Omental fat pad (tissue), 4 donors: ENCODE measurements at places on chromosomes 5 and 9.

DNA sequence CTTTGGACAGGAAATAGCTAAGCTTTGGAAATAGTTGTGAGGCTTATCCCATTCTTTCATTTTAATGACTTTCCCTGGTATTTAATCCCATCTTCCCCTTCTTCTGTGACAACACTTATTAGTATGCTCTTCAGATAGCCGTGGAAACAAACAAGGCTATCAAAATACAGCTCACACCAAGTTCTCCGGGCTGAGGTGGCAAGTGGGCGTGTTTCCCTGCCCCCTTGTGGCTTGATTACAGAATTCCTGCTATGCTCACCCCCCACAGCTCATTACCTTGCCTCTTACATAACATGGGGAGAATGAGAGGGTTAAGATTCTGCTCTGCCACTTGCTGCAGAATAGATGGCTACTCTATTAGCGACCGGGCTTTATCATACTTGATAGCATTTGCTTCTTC, 437.1 kb upstream of the TLE4 start:
- no peak for DNase-seq

DNA sequence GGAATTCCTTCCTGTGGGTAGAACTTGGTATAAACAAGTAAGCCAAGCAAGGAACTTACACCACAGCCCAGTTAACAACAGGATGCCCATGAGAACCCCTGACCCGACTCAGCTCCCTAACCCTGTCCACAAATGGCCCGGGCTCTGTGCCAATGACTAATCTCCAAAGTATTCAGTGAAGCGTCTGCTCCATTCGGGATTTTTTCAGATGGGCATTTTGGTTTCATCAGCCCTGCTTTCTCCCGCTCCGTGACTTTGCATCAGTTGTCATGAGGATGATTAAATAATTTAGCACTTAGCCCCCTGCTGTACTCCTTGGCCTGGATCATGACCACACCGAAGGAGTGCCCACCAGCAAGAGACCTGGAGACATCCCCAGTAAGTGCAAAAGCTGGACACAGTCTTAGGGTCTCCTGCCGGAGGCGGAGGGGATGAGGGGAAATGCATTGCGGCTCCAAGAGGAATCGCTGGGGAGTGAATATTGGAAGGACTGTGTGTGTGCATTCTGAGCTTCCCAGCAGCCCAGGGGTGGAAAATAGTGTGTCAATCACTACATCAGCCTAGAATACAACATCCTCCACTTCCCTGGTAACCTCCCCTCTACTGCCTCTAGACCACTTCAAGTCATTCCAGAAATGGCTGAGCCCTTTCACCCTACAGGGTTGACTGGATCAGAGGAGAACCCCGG, 41.4 kb upstream of the DNAH5 start:
- DNase-seq = no peak

DNA sequence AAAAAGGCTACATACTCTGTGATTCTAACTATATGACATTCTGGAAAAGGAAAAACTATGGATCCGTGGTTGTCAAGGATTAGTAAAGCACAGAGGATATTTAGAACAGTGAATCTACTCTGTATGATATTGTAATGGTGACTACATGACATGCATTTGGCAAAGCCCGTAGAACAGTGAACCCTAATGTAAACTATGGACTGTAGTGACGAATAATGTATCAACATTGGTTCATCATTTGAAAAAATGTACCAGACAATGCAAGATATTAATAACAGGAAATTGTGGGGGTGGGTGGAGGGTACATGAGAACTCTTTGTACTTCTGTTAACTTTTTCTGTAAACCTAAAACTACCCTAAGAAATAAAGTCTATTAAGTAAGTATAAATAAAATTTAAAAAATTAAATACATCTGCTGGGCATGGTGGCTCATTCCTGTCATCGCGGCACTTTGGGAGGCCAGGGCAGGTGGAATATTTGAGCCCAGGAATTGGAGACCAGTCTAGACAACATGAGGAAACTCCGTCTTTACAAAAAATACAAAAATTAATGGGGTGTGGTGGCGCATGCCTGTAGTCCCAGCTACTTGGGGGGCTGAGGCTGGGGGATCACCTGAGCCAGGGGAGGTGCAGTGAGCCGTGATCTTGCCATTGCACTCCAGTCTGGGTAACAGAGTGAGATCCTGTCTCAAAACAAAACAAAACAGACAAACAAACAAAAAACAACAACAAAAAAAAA, 101.7 kb upstream of the TBC1D2 start:
- DNase-seq = no peak

DNA sequence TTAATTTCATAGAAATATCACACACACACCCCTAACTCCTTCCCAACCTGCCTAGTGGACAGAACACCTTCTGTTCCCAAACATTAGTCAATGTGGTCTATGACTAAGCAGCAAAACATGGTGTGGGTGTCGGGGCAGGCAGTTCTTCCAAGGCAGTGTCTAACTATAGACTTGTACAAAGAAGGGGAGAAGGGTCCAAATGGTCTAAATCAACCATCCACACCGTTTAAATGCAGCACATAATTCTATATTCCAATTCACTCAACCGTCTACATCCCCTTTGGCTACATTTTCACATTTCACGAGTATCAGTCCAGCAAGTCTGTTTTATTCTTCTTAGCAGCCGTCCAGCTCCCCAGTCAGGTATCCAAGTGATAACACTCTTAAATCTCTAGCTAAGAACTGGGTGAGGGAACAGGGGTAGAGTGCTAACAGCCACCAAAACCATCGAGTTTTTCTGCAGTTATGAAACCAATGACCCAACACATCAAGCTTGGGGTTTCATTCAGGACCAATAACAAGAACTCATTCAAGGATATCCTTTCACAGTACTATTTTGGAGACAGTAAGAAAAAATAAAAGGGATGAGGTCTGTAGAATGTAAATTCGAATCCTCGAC, 3.3 kb downstream of the ZNF608 start:
- DNase-seq = no peak

DNA sequence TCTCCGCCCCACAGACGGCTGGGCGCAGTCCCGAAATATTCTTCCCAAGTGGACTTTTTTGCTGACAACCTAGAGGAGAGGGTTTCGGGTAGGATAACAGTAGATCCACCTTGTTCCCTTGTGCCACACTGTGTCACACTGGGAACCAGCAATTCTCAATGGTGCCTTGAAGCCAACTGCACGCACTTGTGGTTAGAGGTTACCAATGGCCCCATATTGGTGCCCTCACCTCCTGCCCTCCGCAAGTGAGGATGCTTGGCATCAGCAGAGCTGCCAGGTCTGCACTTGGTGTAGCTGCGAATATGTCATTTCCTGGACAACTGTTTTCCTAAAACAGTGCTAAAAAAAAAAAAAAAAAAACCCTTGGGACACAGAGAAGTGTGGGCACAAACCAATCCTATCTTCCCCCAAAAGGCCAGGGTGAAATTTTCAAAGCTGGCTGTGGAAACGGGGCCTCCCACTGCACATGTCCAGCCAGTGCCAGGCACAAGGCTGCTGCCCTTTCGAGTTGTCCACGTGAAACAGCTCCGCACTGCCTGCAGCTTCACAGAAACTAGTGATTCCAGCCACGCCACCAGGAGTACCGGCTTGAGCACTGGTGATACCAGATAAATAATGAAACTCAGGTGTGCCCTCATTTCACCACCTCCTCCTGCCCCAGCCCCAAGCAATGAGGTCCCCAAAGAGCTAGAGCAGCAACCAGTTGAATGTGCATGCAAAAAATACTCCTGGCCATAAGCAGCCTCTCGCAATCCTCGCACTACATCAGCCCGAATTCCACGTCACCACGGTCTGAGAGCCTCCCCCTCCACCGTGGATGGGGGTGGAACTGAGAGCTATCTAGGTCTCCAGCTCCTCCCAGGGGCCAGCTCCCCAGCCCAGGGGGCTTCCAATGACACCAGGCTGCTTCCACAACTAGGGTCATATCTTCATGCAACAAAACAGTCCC, 51.2 kb downstream of the USP20 start:
- DNase-seq = no peak

DNA sequence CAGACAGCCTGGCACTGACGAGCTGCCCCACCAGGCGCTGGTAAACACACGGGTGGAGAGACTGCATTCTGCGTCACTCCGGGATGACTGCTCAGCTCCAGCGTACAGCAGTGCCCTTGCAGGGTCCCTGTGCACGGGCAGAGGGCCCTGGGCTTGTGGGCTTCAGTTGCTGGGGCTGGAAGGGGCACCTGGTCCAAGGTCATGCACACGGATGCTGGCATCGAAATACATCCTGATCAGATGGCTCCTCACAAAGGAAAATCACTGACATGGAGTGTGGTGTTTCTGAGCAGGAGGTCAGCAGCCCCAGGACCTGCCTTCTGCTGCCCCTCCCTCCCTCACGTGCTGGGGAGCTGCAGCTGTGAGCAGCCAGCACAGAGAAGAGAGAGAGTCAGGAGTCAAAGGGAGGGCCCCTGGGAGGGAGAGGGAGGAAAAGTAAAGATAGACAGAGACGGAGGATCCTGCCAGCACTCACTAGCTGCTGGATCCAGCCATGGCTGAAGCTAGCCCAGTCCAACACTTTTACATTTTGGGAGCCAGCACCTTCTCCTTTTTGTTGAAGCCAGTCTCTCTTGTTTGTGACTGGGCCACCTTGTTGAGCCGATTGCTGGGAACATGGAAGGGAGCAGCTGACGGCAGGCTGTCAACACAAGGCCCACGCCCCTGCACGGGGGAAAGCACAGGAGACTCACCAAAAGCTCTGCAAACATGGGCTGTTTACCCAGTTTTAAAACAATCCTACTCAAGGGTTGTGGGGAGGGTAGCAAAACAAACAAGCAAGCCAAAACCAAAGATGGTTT, 166.5 kb upstream of the PHYKPL start:
- no peak for DNase-seq

DNA sequence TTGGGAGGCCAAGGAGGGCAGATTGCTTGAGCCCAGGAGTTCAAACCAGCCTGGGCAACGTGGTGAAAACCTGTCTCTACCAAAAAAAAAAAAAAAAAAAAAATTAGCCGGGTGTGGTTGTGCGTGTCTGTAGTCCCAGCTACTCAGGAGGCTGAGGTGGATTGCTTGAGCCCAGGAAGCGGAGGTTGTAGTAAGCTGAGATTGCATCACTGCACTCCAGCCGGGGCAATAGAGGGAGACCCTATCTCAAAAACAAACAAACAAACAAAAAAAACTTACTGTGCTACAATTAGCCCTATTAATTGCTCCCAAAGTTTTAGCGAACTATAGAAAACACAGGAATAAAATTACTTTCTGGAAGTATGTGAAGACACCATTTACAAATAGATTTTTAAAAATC, 67.6 kb downstream of the ANKHD1 start:
- DNase-seq = no peak

DNA sequence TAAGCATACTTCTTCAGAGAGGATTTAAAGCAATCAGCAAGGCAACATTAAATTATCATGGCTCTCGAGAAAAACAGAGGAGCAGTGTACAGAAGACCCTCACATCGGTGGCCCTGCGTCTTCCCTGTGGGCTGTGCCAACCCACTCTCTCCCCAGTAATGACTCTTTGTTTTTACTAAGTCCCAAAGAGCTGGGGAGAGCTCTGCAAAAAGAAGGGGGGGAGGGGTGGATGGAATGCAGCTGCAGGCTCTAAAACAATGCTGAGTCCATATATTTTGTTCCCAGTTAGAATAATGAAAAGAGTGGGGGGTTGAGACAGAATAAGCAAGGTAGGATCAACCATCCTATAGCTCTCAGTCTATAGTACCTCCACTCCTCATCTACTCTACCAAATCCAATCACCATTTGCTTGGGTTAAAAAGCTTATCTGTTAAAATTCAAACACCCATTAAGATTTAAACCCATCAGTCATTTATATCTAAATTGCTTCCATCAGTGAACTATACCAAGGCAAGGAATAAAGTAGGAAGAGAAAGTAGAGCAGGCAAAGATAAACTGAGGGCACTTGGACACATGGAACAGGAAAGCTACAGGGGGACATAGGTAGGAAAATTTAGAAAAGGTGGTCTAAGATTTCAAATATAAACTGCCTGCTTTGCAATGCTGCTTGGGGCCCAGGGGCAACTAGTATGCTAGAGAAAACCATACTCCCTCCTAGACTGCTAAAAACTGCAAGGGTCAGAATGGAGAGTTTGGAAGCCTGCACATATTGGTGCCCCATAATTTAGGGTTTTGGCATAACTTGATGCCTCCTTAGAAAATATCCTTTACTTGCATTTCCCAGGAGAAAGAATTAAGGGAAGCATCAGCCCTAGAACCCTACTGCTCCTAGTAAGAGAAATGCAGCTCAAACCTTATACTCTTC, 20.6 kb downstream of the ELL2 start:
- no peak for DNase-seq

- no peak for DNase-seq
Observed at GRCh38 chr5:102758576-102758975, 3.5 kb downstream of the PAM start.

DNA sequence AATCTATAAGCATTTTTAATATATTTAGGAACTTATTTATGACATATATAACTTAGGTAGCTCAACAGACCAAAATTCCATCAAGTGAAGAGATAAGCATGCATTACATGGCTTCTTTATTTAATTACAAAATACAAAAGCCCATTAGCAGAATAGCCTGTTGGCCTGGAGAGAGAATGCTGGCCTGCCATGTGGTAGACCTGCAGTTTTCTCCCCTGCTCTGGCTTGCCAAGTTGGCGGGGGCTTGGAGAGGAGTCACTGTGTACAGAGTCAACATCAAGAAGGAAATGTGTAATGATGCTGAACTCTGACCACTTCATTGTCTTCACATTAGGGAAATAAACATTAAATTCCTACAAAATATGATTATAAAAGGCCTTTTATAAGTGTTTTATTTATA, 69.8 kb upstream of the CNTLN start:
- no peak for DNase-seq

DNA sequence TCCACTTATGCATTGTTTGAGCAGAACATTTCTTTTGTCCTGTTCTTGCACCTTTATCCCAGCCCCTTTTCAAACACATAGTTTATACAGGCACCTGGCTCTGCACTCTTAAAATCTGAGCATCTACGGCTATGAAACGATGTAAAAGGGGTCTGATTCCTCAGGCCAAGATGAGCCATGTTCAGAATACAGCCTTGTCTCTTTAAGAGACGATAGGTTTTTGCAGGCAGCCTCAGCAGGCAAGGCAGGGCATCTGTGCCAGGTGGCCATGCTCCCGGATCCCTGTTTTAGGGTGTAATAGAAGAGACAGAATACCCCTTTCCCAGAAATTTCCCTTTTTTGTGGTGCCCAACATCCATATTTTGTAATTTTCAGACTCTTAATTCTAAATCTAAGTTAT, 89.1 kb upstream of the NFIB start:
- DNase-seq = no peak

DNA sequence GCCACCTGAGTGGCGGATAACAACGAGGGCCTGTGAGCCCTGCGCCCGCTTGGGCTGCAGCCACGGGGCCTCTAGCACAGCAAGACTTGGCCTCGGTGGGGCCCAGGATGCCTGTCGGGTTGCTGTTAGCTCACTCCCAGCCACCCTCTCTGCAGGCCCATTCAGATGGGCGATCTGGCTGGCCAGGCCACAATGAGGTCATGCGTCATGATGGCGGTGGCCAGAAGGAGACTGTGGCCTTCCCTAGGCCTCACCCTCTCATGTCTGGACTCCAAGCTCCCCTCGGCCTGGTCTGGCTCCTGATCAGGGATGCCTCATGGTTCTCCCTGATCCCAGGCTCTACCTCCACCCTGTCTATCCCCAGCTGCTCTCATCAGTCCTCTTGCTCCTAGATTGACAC, 19.0 kb upstream of the TCOF1 start:
- no peak for DNase-seq
